Stimulated activated CD4-positive, alpha-beta T cell treated with anti-CD3 and anti-CD28 coated beads, Interleukin-1b, Interleukin-23, amount 100 ng/mL, for 4 hours (primary cell): ENCODE measurements at places on chromosomes 1 and 21.

- no peak for DNase-seq
These were observed 2.6 kb downstream of the BARHL2 start for GRCh38 chr1:90714521-90714951.

DNA sequence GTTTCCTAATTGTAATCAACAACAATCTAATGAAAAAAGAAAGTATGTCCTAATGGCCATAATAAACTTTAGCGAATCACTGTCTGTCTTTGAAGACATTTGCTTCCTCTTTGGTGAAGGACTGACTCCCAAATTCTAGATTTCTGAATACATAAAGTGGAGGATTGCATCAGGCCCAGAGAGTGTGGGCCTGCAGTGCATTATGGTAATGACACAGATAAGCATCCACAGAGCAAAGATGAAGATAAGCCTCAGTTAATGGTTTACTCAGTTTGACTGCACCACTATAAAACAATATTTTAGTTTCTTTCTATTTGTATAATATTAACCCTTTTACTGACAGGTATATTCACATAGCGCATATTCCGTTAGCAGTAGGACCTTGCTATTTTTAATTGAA lies 365.5 kb downstream of the KCTD3 start:
- DNase-seq: no peak

- DNase-seq: no peak
These were observed 13.2 kb upstream of the TRAF5 start for GRCh38 chr1:211313392-211313791.

GRCh38 chr21:29678626-29679025 lies 261.2 kb downstream of the GRIK1 start:
- DNase-seq: no peak

DNA sequence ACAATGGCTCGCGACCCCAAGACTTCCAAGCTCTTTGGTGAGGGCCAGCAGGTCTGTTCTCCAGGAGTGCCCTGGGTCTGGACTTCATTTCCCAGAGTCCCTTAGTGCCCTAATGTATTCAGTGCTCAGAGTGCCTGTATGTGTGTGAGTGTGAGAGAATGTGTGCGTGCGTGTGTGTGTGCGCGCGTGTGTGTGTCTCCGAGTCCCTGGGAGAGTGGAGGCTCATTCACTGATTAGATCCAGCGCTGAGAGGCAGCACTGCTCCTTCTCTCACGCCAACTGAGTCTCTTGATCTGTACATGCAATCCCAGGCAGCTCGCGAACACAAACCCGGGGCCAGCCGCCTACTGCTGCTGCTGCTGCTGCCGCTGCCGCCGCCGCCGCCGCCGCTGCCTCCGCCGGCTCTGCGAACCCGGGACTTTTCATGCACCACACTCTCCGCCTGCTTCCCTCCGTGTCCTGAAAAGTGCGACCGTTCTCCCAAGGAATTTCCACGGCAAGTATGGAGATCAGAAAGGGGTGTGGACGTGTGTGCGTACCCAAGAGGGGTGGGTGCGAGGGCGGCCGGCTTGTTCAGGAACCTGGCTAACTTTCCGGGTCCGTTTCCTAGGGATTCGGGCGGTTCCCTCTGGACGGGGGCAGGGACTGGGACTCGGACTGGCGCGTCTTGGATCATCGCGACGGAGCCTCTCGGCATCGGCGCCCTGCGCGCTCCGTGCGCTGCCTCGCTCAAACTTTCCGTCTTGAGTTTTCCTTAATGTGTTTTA lies at the start of gene RNF220:
RNF220 (plus strand) TSS at position 225 of the 767 bp plus-strand sequence.
- no peak for DNase-seq

GRCh38 chr1:162725301-162725837 lies 65.1 kb upstream of the HSD17B7 start:
- DNase-seq: no peak

GRCh38 chr1:107076841-107077240 lies 20.4 kb downstream of the PRMT6 start:
- DNase-seq: no peak

GRCh38 chr21:32648165-32648564 lies 36.0 kb upstream of the CFAP298 start:
- DNase-seq: no peak
